ENCODE measurements at places on chromosomes 3 and 15.

DNA sequence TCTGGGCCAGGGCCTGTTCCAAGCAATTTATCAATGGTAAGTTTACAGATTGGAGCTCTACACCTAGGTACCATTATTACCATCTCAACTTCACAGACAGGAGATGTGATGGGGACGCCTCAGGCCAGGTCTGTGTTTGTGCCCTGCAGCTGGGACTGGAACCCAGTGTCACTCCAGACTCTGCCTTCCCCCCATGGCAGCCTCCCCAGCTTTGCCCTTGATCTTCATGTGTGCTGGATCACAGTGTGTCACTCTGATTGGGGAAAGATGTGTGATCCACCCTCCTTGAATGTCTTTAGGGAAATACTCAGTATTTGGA lies 59.6 kb downstream of the MGLL start:
- DNase-seq = no peak

GRCh38 chr15:48205981-48206380 lies at the start of gene SLC12A1:
SLC12A1 (plus strand) TSS chr15:48206302; CDS start chr15:48207720, 1,418 bp downstream.
- no peak for DNase-seq

- no peak for DNase-seq
These were observed 445.1 kb upstream of the RBMS3 start for GRCh38 chr3:28835751-28836150.

- DNase-seq = no peak
These were observed 81.4 kb downstream of the TOP2B start for GRCh38 chr3:25583343-25583742.

DNA sequence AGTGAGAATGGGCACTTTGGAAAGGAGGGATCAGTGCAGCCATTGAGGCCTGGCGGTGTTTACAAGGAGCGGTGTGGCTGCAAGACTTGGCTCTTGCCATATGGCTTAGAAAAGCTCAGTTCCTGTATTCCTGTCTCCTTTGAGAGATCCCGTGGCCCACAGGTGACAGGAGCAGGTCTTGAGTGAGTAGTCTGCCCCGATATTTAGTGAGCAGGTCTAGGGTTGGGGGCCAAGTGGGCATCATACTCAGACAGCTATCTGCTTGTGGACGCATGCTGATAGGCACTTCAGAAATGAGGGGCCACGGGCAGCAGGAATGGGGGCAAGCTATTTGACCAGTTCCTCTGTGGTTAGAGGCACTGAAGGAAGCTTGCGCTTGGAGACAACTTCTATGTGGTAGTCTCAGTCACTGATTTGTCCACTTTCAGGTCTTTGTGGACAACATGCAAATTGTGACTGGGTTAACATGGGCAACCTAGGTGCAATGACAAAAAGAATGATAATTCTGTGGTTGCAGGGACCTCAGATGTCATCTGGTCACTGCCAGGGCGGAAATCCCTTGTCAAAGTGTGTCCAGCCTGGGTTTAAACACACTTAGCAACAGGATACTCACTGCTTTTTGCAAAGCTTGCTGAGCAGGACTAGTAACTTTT lies 1.1 kb downstream of the TMED3 start:
- no peak for DNase-seq

DNA sequence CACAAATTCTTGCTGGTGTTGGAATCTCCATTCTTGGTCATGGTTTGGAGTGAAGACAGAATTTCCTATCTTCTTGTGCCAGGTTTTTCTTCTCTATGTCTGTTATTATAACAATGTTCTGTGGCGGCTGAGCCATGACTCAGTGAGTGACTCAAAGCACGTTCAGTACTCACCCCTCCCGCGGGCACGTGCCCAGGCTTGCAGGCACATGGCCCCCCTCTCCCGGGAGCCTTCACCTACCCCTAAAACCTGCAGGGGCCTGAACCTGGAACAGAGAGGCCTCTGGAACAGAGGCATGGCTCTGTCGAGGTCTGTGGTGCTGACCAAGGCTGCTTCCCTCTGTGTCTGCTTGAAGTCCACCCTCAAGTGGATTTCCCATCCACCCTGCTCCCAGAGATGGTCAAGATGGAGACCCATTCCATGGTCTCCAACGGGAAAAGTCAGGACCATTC lies 27.6 kb downstream of the PLXNB1 start:
- peak; percentile 61 for DNase-seq

DNA sequence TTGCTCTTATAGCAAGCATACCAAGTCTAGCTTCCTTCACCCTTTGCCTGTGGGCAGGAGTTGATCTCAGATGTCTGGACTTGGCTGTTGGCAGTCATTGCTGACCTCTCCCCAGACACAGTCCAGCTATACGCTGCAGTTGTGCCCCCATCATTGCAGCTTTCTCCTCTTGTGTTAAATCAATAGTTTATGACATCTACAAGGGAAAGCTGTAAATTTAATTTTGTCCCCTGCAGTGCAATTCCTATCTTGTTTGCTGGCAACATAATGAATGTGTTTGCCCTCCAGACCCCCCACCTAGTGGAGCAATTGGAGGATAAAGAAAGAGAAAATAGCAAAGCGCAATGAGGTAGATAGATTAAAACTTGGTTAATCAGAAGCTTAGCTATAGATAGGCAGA lies 280.2 kb downstream of the LSAMP start:
- no peak for DNase-seq

GRCh38 chr15:92683511-92683834 lies 27.9 kb upstream of the FAM174B start:
- DNase-seq = no peak

- no peak for DNase-seq
These were observed 22.9 kb downstream of the IL5RA start for GRCh38 chr3:3087279-3087678.

All from 8988T (cell line).